ENCODE measurements at places on chromosomes 13 and 19.
A peak's percentile ranks its signal among the peaks of the same experiment; 100 is the strongest.

- no peak for DNase-seq
Observed at GRCh38 chr13:40292108-40292507, 374.3 kb downstream of the FOXO1 start.

- DNase-seq = no peak
Observed at GRCh38 chr13:50448535-50448998, 394.9 kb downstream of the DLEU7 start.

DNA sequence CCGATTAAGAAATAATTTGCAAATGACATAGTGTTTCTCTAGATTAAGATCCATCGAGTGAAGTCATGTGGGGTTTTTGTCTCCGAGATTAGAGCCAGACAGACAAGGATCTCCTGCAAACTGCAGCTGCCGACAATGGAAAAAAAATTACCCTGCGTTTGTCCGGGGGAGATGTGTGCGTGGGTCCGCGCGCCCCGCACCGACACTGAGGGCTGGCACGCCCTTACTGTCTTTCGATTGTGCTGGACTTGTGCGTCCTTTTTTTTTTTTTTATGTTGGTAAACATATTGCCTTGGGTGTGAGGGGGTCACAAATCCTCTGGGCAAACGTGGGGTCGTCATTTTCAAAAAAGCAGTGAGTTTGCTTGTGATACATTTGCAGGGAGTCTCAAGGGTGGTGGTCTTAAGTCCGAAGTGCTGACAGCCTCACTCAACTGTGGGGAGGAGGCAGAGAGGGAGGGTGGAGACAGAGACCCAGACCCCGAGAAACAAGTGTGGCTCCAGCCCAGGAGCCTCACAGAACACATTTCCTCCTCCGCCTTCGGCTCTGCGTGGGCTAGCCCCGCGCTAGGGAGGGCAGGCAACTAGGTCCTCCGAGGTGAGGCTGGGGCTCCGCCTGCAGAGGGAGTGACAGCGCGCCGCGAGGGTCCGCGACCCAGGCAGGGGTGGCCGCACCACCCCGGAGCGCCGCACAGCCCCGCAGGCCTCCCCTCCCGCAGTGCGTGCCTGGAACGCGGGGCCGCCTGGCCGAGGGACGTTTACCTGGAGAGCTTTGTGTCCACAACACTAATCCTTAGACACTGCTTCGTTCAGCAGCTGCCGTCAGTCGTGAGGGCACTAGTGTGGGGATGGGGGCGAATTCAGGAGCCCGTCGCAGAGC, 11.7 kb upstream of the SOX1 start:
- no peak for DNase-seq

GRCh38 chr19:2650515-2650914, 52.0 kb downstream of the GNG7 start:
- DNase-seq = no peak

DNA sequence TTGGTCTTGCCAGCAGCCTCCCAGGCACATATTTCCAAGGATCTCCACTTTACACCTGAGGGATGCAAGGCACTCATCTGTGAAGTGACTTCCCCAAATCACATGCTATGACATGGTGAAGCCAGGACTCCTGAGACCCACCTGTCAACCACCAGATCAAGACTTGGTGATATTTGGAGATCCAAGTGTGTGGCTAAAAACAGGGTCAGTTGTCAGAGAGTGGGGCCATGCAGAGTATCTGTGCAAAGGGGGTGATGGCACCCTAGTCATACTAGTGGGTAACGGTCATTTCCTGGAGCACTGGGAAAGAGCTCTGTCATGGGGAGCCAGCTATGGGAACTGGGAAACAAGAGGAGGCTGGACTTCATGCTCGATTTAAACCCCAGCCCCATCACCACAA, 218.4 kb upstream of the IRS2 start:
- no peak for DNase-seq

DNA sequence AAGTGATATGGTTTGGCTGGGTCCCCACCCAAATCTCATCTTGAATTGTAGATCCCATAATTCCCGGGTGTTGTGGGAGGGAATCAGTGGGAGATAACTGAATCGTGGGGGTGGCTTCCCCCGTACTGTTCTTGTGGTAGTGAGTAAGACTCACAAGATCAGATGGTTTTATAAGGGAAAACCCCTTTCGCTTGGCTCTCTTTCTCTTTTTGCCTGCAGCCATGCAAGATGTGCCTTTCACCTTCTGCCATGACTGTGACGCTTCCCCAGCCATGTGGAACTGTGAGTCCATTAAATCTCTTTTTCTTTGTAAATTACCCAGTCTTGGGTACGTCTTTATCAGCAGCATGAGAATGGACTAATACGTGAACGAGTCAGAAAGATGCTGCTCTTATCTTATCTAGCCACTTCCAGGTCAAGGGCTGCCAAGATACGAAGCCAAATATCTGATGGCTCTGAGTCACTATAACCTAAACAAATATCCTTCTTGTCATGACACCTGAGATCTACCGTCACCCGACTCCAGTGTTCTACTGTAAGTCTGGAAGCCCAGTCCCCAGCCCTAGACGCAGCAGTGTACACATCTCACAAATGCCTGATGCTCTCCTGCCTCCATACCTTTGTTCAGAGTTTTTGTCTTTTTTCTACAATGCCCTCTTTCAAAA, 45.9 kb downstream of the SLC15A1 start:
- DNase-seq = no peak

GRCh38 chr19:11279505-11280236, 16.3 kb upstream of the TSPAN16 start:
- DNase-seq = no peak

DNA sequence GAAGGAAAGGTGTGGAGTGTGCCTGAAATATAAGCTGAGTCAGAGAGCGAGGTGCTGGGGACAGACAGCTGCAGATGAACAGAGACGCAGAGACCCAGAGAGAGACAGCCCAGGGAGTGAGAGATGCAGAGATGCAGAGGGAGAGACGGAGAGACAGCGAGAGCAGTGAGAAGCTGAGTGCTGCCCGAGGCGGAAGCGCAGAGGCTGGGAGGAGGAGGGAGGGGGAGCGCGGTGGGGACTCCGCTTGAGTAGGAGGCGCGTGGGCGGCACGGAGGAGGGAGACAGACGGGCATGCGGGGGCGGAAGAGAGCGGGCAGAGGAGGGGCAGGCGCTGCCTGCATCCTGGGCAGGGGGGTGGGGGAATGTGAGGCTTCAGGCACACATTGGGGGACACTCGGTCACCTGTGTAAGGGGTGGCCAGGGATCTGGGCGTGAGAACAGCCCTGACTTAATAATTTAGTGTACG, 25.7 kb downstream of the SLC8A2 start:
- peak; percentile 32 for DNase-seq

DNA sequence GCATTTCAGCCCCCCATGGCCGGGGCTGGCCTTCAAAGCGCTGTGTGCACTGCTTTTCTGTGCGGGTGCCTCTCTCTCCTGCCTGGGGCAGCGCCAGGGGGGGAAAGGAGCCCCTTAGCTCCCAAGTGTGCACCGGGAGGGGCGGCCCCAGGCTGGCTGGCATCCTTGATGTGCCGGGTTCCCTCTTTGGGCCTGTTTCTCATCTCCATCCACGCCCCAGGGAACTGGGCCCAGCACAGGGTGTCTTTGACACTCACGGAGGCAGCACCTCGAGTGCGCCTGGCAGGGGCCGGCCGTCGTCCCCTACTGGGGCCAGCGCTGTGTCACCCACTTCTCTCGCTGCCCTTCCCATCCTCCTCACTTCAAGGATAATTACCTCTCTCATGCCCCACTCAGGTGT, 324.3 kb downstream of the TEX29 start:
- DNase-seq = no peak

- DNase-seq = no peak
Observed at GRCh38 chr13:102726430-102726829, 31.6 kb upstream of the METTL21C start.

DNA sequence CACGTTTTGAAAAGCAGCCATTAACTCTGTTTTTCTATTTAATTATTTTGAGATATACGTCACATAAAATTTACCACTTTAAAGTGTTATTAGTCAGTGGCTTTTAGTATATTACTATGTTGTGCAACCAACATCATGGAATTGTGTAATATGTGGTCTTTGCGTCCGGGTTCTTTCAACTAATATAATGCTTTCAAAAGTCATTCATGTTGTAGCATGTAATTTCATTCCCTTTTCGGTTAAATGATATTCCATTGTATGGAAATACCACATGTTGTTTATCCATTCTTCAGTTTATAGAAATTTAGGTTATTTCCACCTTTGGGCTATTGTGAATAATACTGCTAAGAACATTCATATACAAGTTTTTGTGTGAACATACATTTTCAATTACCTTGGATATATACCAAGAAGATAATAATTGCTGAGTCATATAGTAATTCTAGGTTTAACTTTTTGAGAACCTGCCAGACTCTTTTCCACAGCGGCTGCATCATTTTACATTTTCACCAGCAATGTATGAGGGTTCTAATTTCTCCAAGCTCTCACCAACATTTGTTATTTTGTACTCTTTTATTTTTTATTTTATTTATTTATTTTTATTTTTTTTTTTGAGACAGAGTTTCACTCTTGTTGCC, 28.1 kb upstream of the CLDN10 start:
- no peak for DNase-seq

DNA sequence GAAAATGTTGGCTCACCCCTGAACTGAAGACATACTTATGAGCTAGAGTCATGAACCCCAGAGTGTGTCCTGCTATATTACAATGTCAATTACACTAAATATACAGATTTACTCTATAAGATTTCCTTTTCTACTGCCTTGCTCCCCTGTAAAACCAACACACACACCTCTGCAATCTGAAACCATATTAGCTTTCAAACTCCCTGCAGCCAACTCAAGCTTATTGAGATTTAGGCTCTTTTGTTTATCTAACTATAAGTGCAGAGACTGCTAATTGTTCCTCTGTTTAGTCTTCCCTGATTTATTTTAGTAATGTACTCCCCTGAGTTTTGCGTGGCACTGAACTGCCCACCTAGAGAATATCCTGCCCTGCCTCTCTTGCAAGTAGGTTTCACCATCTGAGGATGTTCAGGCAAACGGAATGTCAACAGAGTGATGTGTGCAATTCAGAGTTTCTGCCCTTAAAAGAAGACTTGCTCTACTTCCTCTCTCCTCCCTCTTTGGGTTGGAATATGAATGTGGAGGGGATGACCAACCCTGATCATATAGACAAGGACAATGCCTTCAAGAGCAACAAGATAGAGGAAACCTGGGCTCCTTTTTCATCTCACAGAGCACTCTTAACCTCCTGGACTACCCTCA, 22.3 kb downstream of the FAM216B start:
- DNase-seq = no peak

- DNase-seq = no peak
Observed at GRCh38 chr19:1270854-1271527, 1.9 kb downstream of the CIRBP start.

DNA sequence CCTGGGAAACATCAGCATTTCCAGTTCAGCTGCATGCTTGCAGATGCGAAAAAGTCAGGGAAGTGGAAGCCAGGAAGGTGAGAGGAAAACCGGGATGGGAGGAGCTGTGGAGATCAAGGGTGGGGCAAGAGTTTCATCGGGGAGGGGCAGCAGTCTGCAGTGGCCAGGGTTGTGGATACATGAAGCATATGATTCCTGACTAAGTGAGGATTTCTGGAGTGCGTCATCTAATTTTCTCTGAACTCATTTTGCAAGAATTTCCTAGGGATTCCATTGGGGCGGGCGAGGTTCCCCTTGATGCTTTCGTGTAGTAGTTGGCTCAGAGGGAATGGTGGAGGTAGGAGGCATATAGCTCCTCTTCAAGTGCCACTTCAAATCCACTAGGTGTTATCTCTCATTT, 344.1 kb upstream of the TMTC4 start:
- peak; percentile 88 for DNase-seq

- DNase-seq = no peak
Observed at GRCh38 chr19:1567116-1567847, 843 bp downstream of the MEX3D start.

GRCh38 chr13:38180670-38181069, 169.0 kb upstream of the UFM1 start:
- peak; percentile 7 for DNase-seq

- no peak for DNase-seq
Observed at GRCh38 chr13:35162420-35162819, 220.3 kb downstream of the NBEA start.

DNA sequence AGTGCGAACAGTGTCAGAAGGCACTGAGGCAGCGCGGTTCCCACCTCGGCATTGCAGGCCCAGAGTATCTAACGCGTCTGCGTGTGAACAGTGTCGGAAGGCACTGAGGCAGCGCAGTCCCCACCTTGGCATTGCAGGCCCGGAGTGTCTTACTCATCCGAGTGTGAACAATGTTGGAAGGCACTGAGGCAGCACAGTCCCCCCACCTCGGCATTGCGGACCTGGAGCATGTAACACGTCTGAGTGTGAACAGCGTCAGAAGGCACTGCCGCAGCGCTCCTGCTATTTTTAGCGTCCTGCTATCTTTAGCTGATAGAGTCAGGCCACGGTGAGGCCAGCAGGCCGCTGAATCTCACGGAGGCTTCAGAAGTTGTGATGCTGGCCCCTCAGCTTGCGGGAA, 39.6 kb downstream of the ATP11A start:
- no peak for DNase-seq

DNA sequence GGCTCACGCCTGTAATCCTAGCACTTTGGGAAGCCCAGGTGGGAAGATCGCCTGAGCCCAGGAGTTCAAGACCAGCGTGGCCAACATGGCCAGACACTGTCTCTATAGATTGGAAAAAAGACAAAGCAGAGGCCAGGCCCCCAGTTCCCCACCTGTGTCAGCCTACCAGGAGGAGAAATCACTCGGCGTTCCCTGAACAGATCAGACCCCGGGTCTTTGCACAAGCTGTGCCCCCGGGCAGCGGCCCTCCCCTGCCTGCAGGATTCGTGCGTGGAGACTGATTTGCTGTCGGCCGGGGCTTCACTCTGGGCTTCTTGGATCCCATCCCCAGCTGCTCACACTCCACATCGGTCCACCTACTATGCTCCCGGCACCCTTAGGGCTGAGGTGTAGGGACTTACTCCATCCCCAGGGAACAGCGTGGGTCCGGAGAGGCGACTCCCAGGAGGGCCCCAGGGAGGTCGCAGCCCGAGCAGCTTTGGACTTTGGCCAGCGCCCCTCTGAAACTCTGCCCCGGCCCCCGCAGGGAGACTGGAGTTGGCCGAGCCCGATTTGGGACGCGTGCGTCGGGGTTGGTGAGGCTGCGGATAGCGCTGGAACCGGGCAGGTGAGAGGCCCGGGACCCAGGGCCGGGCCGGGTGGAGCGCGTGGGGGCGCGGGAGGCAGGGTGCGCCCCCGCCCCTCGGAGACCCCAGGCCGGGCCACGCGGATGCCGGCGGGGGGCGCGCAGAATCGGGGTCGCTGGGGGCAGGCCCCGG, 515 bp upstream of the EFNA2 start:
- no peak for DNase-seq

- peak; percentile 57 for DNase-seq
Observed at GRCh38 chr13:94550062-94550738, 45.8 kb downstream of the TGDS start.

GRCh38 chr19:38433268-38433733, at the start of gene RYR1:
RYR1 (plus strand) TSS chr19:38433691; CDS start chr19:38433830, 139 bp downstream.
- peak; percentile 35 for DNase-seq

GRCh38 chr19:35992907-35993765, 1.9 kb upstream of the SDHAF1 start:
- no peak for DNase-seq

GRCh38 chr13:84137292-84137691, 255.0 kb upstream of the SLITRK1 start:
- DNase-seq = peak; percentile 71
